ENCODE measurements at places on chromosomes 5 and 9.

DNA sequence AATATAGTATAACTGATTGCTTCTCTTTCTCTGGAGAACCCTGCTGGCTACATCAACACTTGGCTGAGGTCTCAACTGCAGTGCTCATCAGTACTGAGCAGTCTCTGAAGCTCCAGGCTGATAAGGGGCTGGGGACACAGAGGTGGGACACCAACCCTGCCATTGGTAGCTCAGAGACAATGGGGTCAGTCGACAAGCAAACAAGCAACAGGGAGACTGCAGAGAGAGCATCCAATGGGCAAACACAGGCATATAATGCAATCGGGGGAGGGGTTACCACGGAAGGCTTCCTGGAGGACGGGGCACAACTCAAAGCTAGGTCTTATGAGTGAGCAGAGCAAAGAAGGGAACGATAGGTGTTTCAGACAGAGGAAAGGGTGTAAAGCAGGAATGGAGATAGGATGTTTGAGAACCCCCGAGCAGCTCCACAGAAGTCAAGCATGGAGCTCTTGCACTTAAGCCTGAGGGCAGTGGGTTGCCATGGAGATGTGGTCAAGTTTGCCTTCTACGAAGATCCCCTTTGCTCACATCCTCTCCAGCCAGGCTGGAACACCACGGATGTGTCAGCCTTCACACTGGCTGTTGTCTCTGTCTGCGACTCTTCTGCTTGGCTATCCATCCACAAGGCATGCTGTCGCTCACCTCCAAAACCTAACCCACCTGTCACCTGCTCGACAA, 21.5 kb upstream of the AKNA start:
- DNase-seq = no peak

DNA sequence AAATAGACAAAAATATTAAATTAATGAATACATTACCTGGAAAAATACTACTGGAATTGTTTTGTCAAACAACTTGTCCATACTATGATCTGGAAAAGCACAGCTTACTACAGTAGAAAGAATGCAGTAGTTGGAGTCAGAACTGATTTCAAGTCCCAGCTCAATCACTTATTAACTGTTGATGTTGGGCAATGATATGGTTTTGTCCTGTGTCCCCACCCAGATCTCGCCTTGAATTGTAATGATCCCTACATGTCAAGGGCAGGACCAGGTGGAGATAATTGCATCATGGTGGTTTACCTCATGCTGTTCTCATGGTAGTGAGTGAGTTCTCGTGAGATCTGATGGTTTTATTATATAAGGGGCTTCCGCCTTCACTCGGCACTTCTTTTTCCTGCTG, 247.5 kb downstream of the CD180 start:
- no peak for DNase-seq

DNA sequence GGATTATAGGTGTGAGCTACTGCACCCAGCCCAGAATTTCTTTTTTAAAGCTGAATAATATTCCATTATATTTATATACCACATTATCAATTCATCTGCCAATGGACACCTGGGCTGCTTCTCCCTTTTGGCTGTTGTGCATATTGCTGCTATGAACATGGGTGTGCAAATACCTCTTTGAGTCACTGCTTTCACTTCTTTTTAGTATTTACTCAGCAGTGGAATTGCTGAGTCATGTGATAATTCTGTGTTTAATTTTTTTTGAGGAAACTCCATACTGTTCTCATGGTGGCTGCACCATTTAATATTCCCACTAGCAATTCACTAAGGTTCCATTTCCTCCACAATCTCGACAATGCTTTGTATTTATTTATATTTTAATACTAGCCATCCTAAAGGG, 36.1 kb upstream of the KIF4B start:
- no peak for DNase-seq

- DNase-seq = no peak
Measured at GRCh38 chr5:142386137-142387023, 61.6 kb upstream of the SPRY4 start.

GRCh38 chr5:177351392-177352329, at the start of gene LMAN2:
LMAN2 (minus strand) TSS chr5:177351668; CDS start chr5:177351647, 21 bp downstream.
- DNase-seq = peak; percentile 96

DNA sequence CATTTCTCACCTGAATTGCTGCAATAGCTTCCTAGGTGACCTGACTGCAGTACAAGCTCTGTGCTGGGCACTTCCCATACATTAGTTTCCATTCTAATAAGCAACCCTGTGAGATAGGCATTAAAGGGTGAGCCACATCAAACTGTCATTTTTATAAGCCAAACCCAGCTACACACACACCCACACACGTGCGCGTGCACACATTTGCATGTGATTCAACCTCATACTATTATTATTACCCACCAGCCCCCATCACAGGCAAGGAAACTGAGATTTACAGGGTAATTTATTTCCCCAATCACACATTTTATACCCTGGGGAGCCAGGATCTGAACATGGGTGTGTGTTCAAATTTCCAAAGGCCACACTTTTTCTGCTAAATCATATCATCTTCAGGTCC, 93.6 kb downstream of the TTLL11 start:
- no peak for DNase-seq

GRCh38 chr5:6636293-6636692, 3.1 kb downstream of the SRD5A1 start:
- DNase-seq = no peak

DNA sequence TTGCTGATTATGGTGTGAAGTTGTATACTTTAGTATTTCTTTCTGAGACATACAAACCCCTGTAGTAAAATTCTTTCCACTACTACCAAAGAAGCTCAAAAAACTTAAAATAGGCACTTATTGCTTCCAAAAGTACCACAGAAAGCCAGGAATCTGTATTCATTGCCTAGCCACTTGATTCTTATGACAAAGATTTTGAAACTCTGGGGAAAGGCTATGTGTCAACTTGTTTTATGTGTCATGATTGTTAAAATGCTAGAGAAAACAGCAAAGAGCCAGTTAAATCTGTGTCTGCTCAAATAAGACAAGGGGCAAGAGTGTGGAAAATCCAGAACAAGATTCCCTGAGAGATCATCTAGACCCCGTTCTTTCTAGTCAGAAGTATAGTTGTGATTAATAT, 6.0 kb downstream of the KIF2A start:
- no peak for DNase-seq

DNA sequence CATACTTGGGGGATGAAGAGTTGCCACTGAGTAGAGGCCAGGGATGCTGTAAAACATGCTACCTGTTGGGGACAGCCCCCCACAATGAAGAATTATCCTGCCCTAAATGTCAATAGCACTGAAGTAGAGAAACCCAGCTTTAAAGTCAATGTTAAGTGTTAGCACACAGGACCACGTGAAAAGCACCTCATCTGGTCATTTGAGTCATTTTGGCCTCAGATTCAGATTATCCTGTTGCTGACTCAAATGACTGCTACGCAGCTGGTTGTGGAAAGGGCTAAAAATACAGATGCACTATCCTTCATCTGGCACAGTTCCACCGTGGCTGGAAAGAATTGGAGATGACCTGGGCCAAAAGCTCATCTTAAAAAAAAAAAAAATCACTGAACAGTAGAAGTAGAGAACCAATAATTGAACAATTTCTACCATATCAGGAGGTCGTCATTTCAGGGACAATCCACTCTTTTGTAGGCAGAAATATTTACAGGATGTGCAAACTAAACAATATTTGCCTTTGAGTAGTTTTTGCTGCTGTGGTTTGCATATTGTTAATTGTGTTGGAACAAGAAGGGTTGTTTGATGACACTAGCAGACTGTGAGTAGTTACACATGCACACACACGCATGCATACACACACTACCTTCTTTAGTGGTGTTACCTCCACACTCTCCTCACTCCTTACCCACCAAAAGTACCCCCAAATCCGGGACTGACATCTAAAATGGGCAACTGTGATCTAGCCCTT, 195.3 kb upstream of the KLF9 start:
- DNase-seq = no peak

GRCh38 chr5:168168978-168169698, 122.3 kb upstream of the WWC1 start:
- no peak for DNase-seq

DNA sequence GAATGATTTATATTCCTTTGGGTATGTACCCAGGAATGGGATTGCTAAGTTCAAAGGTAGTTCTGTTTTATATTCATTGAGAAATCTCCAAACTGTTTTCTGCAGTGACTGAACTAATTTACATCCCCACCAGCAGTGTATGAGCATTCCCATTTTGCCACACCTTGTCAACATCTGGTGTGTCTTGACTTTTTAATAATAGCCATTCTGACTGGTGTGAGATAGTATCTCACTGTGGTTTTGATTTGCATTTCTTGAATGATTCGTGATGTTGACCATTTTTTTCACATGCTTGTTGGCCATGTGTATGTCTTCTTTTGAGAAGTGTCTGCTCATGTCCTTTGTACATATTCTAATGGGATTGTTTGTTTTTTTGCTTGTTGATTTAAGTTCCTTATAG, 421.5 kb downstream of the KIAA0825 start:
- no peak for DNase-seq

- peak; percentile 34 for DNase-seq
Measured at GRCh38 chr5:144203750-144204596, 33.3 kb downstream of the KCTD16 start.

DNA sequence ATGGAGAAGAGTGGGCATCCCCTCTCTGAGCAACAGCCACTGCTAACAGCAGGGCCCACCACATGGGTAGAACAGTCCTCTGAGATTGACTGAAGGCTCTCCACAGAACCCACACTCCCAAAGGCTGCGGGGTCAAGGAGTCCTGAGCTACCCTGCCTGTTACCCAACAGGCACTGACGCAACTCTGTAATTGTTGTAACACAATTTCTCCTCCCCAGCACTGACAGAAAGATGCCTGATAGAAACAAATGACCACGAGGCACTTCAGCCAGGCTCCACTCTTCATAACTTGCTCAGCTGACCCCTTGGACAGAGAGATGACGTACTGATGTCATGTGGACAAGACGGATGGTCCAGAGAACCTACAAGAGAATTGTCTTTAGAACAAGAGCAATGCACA, 220.7 kb downstream of the SPOCK1 start:
- DNase-seq = no peak

- no peak for DNase-seq
Measured at GRCh38 chr9:96721731-96722429, 56.0 kb downstream of the ZNF510 start.
